ENCODE measurements at places on chromosomes 1 and 21. TPM values are rescaled to one million over a fixed set of nuclear protein-coding genes. Genes with fewer than 3 reads are reported as not detected.

- DNase-seq = no peak
Observed at GRCh38 chr1:31830511-31830910, 14.7 kb upstream of the SPOCD1 start.

DNA sequence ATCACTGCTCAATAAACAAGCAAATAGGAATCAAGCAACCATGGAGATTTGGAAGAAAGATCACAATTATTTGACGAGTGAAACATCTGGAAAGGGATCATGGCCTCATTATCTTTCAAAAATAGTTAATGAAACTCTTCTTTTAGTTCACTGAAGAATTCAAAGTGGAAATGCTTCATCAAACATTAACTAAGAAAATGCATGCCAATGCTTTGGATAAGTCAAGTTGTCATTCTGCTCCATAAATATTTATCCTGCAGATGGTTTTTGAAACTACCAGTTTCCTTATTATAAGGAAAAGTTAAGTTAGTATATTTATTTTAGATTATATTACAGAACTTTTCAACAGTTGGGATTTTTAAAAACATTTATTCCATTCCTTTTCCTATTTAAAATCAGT, 206.5 kb upstream of the ADGRL2 start:
- no peak for DNase-seq

DNA sequence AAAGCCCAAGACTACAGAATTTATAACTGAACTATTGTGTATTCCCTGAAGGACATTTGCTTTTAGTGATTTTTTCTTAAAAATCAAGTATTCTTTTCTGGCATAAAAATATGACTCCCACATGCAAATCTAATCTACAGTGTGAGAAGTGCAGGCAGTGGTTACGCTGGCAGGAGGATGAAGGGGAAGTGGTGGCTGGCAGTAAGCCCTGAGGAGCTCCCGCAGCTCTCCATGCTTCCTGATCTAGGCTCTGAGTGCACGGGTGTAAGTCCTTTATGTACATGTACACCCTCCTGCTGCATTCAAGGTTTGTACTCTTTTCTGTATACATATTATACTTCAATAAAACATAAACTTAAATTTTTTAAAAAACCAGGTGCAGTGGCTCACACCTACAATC, 67.5 kb upstream of the PRDX6 start:
- DNase-seq = peak; percentile 74

DNA sequence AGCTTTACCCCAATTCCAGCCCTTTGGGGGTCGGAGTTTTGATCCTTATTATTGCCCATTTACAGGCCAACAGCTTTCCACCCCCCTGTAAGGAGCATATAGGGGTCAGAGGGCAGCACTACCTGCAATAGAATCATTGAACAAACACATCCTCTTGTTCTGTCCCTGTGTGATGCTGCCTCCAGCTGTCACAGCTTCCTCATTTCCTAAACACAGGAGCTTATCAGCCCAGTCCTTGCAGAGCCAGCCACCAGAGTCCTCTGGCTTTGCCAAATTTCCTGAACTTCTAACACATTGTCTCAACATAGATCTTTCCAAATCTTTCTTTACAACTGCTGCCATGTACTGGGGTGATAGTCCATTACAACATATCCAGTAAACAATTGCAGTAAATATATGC, 32.8 kb upstream of the PTBP2 start:
- DNase-seq = no peak

- DNase-seq = no peak
Observed at GRCh38 chr1:38344716-38345115, 298.1 kb upstream of the POU3F1 start.

DNA sequence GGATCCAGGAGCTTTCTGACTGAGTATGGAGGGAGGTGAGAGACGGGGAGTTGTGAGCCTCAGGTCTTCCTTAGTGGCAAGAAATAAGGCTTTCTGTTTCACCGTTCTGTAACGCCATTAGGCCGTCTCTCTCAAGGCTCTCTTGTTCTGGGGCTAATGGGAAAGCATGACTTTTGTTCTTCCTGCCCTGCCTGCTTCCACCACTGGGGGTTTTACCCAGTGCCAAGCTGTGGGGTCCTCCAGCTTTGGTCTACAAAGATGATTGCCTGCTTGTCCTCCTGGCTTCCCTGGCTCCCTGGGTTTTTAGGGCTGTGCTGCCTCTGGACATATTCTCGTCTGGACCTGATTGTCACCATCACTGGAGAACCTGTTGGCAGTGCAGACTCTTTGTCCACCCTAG, 74.8 kb upstream of the TINAGL1 start:
- no peak for DNase-seq

- no peak for DNase-seq
Observed at GRCh38 chr1:243494741-243495431, 239.0 kb downstream of the SDCCAG8 start.

GRCh38 chr1:245216366-245217115, 61.8 kb downstream of the KIF26B start:
- peak; percentile 10 for DNase-seq

- no peak for DNase-seq
Observed at GRCh38 chr1:232954594-232955365, 4.4 kb downstream of the NTPCR start.

DNA sequence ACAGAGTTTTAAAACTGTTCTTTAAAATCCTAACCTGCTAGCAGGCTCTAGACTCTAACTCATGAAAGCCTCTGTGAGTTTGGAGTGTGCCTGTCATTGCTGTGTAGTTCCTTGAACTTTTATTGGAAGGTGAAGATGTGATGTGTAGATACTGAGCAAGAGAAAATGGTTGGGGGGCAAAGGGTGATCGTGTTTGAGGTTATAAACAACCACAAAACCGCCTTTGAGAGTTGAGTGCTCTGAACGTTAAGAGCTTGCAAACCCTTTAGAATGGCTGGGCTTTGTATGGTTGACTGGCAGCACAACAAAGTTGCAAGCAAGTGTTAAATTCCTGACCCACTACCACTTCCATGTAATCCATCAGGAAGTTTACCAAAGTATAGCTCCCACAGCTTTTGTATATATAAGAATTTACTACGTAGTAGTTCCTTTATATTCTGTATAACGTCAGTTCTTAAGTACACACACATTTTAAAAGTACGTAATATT, 19.6 kb downstream of the BACE2 start:
- DNase-seq = no peak

- DNase-seq = peak; percentile 12
Observed at GRCh38 chr1:156540955-156541354, 31.4 kb downstream of the IQGAP3 start.

- DNase-seq = no peak
Observed at GRCh38 chr1:202639500-202639899, 70.8 kb downstream of the SYT2 start.

GRCh38 chr21:38265166-38265565, 8.4 kb downstream of the KCNJ15 start:
- DNase-seq = no peak

- peak; percentile 12 for DNase-seq
Observed at GRCh38 chr1:223207293-223208066, 64.4 kb upstream of the TLR5 start.

- DNase-seq = no peak
Observed at GRCh38 chr21:16262091-16262490, 532.3 kb downstream of the USP25 start.

DNA sequence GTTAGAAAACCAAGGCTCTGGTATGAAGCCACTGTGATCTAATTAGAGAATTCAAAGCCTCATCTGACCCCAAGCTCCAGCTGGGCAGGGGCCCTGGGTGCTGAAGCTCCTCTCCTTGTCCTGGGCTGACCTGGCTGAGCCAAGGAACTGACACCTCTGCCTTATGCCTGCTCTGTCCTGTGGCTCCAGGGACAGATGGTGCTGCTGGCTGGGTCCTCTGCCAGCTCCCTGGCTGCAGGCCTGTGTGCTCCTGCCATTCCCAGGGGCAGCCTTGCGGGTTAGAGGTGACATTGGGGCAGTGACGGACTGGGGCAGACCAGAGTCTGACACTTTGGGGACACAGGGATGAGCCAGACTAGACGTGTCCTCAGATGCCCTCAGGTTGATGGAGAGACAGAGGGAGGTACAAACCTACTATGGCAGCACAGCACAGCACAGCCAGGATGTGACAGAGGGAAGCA, 11.8 kb downstream of the ACOT11 start:
- DNase-seq = peak; percentile 30

GRCh38 chr1:161962091-161962887, 61.4 kb downstream of the OLFML2B start:
- DNase-seq = peak; percentile 88

DNA sequence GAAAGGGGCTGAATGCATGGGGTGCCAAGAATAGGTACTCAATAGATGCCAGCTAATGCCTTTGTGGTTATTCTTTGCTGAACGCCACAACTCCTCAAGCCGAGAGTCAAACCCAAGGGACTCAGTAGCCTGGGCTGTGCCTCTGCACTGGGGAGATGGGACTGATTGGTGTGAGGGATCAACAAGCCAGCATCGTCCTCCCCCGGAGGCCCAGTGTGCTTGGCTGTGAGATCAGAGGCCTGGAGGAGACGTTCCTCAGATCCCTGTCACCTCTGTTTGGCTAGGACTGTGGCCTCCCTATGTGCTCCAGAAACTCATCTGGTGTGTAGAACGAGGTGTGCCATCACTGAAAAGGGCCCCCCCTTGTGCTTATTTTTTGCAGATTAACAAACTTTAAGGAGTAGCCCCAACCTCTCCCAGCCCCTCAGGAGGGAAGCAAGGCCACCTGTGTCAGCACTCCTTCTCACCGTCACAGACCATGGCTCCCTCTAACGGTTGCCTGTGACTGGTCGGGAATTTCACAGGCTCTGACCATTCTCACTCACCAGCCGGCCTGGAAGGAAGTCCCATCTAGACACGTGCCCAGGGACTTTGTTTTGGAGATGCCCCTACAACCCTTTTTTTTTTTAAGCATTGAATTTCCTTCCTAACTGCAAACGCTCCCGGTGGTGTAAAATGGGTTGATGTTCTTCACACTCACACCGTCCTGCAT, 194.0 kb upstream of the VAMP3 start:
- DNase-seq = peak; percentile 17

DNA sequence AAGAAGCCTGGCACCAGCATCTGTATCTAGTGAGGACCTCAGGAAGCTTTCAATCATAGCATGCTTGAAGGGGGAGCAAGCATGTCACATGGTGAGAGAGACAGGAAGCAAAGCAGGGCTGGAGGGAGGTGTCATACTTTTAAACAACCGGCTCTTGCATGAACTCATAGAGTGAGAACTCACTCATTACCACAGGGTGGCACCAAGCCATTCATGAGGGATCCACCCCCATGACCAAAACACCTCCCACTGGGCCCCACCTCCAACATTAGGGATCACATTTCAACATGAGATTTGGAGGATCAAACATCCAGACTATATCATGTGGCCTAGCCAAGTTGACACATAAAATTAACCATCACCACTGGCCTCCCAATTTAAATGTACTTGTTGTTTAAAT, 125.1 kb upstream of the KCND3 start:
- DNase-seq = no peak

DNA sequence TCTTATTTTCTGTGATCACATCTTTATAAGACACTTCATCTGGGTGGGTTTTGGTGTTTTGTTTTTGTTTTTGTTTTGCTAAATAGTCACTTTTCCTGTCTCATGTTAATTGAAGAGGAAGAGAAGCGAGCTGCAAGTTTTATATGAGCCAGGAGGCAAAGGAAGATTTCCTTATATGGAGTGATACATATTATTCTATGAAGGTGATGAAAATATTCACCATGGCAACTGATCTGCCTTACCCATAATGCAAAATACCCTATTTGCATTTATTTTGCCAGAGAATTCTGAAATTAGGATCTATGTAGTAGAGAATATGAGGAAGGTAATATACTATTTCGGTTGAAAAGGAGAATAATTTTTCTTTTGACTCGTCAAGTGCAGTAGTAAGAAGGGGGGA, 13.9 kb downstream of the CXADR start:
- no peak for DNase-seq

GRCh38 chr1:2932671-2933350, 88.5 kb upstream of the ACTRT2 start:
- no peak for DNase-seq

- DNase-seq = no peak
Observed at GRCh38 chr1:26915204-26915842, 1.5 kb upstream of the NR0B2 start.

DNA sequence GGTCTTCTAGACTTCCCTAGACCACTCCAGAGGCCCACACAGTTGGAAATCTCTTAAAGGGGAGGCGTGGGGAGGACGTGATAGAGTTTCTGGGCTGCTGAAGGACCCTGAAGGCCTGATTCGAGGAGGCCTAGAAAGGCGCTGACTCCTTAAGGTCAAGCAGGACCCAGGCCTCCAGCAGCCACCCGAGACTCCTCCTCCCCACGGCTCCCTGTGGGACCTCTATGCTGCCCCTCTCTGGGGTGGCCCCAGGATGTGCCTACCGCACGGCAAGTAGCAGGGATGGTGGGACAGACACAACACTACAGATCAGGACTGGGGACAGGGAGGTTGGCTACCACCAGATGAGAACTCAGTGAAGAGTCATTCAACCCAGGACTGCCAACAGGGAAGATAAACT, 77.5 kb downstream of the GLIS1 start:
- DNase-seq = no peak

DNA sequence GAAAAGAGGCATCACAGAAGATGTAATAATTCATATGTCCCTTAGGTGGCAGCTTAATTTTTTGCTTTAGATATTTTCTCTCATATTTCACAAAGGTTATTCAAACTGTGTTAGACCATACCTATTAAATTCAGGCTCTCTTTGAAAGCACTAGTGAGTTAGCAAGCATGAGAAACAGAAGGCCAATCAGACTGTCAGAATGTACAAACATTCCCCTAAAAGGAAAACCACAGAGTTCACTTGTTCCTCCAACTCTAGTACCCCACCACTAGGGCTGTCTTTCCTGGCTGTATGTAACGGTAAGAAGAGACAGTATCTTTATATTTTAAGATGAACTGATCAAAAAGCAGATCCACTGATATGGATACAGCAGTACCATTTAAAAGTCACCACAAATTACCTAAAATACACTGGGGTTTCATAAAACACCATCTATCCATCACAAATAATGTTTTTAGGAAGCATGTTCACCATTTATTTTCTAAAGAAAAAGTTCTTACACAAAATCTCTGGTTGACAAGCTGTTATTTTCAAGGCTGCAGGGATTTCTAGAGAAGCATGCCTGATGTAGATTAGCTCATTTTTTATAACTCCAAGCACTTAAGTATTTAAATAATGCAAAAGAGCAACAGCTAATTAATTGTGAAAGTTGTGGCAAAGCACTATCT, 1.8 kb downstream of the ARPC5 start:
- peak; percentile 86 for DNase-seq

Gene RIIAD1
- total RNA-seq = not detected

Gene S100A3
- 20.3 TPM for total RNA-seq

Gene AMY1A
- not detected for total RNA-seq

Gene CFAP141
- not detected for total RNA-seq

Gene FOXE3
- total RNA-seq = not detected

Gene S100A12
- total RNA-seq = not detected

Gene MKNK1
- 14.7 TPM for total RNA-seq

Gene G0S2
- 4.8 TPM for total RNA-seq

Gene EDARADD
- total RNA-seq = 0.32 TPM

Gene TSPEAR
- total RNA-seq = not detected
